ENCODE measurements at places on chromosomes 5 and 9.

DNA sequence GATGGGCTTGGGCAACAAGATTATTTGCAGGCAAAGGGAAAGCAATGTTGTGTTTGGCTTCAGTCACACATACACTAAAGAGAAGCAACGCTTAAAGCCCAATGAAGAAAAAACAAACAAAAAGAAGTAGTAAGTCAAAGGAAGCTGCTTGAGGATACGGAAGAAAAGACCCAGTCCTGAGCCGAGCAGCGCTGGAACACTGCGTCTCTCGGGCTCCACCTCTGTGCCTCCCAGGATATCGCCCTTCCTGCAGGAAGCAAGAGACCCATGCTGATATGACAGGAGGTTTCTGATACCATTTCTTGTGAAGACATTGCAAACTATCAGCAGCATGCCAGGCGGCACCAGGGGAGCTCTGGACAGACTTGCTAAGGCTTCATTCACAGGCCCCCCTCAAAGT lies 9.9 kb downstream of the GNAQ start:
- DNase-seq, result no peak

DNA sequence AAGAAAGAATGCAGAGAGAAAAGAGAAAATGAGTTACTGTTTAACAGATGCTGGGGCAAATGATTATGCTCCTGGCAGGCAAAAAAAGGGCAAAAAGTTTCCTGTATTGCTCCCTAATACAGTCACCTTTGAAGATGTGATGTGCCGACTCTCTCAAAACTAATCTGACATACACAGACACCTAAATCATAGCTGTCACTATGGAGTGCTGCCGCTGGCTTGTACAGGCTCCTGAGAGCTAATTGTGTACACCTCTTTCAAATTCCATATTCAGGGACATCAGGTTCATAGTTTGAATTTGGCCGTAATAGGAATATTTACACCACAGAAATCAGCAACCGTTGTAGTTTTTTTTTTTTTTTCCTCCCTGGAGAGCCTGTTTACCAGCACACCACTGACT lies 12.4 kb upstream of the FOCAD start:
- DNase-seq, result no peak

DNA sequence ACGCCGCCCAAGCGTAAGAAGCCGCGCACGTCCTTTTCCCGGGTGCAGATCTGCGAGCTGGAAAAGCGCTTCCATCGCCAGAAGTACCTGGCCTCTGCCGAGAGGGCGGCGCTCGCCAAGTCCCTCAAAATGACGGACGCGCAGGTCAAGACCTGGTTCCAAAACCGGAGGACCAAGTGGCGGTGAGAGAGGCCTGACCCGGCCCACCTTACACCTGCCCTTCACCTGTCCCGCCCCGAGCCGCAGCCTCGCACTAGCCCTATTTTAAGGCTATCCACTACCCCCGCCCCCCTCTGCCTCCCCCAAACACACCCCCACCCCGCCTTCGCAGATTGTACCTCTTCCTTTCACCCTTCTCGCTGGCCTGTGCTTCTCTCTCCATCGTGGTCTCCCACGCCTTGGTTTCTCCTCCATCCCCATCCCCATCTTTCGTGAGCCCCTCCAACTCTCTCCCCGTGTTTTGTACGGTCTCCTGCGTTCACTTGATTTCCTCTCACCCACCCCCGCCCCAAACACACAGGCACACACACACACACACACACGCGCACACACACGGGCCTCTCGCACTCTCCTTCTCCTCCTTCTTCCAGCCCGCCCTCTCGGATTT lies 1.3 kb downstream of the TLX3 start:
- no peak for DNase-seq

- DNase-seq, result no peak
These were observed 291.7 kb downstream of the TMEM167A start for GRCh38 chr5:82785456-82785855.

GRCh38 chr5:128053291-128053954 lies 30.1 kb upstream of the SLC12A2 start:
- DNase-seq, result peak; percentile 5

GRCh38 chr5:2603272-2603575 lies 148.3 kb downstream of the IRX2 start:
- no peak for DNase-seq

DNA sequence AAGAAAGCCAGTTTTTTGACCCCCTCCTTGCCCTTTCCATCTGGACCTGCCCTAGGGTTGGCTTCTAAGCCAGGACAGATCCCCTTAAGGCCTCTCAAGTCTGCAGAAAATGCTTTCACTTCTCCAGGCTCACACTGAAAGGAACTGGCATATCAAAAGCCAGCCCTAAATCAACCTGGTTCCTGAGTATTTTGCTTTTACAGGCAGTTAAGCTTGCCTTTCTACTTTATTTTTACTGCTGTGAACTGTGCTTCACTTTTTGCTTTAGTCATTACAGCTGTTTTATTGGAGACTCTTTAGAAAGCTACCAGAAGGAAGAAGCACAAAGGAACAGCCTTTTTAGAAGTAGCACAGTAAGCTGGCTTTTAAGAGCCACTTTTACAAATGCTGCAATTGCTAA lies 5.0 kb downstream of the TARS1 start:
- DNase-seq, result no peak

DNA sequence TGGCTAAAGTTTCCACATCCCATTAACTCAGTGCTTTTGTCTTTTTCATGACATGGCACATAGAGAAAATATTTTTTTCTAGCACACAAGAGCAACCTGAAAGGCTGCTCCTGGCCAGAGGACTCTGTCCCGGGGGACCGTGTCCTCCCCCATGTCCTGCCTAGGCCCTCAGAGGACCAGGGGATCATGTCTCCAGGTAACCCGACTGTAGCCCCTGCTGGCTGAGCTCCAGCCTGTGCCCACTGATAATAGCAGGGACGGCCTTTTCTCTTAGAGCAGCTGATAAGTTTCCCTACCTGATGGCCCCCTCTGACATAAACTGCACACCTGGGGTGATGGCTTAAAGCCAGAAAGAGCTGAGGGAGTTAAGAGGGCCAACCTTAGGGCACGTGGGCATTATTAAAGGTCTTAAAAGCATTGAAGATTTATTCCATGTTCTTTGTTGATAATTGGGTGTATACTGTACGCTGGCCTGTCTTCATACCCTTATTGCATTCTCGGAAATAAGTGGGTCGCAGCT lies 5.9 kb downstream of the HDHD3 start:
- DNase-seq, result no peak

- DNase-seq, result peak; percentile 20
These were observed at the start of gene PCDHB9 for GRCh38 chr5:141186897-141187512. PCDHB9 (plus strand) TSS chr5:141187161; CDS start chr5:141187319, 158 bp downstream.

DNA sequence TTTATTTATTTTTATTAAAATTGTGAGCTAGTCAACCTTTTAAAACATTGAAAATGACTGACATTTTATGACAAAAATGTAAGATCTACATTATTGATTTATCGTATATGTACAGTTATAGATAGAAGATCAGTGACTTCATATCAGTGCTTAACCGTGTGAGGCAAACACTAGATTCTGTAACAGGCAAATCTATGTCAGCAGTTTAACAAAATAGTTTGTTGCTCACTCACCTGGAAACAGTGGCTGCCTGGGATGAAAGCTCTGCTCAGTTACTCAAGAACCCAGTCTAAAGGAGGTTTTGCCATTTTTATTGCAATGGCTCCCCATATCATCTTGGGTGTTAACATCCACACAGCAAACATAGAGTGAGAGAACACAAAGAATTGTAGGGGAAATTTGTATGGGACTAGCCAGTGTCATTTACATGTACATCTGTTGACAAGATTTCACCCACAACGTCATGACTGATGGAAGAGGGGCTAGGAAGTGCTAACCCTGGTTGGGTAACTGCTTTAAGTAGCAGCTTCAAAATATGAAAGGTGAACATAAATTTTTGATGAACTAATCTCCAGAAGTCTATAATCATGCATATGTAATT lies 49.0 kb downstream of the SGCD start:
- DNase-seq, result no peak

DNA sequence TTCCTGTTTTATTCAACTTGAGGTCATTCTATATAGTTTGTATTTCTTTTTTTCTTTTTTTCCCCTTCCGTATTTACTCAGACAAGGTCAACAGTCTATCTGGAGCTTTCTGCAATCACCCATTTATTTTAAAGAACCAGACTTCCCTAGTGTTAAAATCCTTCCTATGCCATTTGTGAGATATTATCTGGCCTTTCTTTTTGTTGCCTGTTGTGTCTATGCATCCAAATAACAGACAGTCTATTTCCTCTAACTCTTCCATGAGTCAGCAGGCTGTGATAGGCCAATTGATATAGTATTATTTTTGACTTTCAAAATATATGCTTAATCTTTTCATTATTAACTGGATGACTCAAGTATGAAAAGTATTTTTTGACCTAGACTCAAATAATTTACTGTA lies 291.2 kb upstream of the PTPRD start:
- no peak for DNase-seq

DNA sequence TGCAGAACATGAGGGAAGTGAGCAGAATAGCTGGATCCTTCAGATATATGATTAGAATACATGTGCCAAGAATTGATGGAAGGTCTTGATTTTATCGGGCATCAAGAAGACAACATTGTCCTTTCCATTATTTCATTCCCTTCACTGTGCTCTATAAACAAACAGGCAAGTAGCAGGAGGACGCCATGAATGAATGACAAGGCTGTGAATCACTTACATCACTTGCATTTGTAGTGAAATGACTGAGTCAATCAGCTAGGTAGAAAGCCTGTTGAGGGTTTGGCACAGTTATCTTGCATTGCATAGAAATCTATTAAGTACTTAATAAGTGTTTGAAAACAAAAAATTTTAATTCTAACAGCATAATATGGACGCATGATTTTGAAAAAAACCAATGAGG lies 548.8 kb upstream of the IZUMO3 start:
- no peak for DNase-seq

DNA sequence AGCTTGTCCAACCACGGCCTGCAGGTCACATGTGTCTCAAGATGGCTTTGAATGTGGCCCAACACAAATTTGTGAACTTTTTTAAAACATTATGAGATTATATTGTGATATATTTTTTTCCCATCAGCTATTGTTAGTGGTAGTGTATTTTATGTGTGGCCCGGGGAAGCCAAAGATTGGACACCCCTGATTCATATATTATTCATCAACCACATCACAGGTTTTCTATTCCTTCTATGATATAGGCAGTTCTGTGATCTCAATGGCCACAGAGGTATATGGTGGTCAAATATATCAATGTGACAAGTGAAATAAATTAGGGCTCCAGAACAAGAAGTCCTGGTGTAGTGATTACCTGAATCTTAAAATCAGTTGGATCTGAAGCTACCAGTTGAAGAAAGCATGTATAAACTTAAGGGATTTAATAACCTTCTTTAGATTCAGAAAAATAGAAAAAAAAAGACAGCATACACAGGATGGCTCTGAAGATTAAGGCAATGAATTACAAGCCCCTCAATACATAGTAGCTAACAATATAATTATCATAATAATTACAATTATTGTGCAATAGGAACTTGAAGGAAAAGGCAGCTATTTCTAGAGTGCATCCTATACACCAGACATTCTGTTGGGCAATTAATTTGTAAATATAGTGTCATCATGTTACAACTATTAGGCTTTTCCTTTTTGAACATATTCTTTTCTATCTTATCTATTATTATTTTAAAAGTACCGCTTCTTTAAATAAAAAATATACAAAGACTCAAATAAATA lies 530.4 kb upstream of the PTPRD start:
- no peak for DNase-seq

GRCh38 chr9:14245901-14246525 lies 67.9 kb downstream of the NFIB start:
- DNase-seq, result no peak

GRCh38 chr5:30413540-30413939 lies 779.9 kb upstream of the CDH6 start:
- DNase-seq, result no peak

- DNase-seq, result no peak
These were observed 426.5 kb downstream of the CTNND2 start for GRCh38 chr5:11477786-11478185.

- peak; percentile 35 for DNase-seq
These were observed 18.3 kb upstream of the IRX4 start for GRCh38 chr5:1901061-1901460.

DNA sequence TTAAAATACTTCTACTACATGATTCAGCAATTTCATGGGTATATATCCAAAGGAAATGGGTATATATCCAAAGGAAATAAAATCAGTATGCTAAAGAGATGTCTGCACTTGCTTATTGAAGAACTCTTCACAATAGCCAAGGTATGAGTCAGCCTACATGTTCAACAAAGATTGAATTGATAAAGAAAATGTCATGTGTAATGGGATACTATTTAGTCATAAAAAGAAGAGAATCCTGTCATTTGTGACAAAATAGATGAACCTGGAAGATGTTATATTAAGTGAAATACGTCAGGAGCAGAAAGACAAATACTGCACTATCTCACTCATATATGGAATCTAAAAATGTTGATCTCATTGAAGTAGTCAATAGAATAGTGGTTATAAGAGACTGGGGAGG lies 944.5 kb upstream of the CTNND2 start:
- no peak for DNase-seq
